ENCODE measurements at places on chromosomes 16 and 17.

GRCh38 chr16:51940183-51940582 is 606.8 kb downstream of the TOX3 start:
- H3K4me1 ChIP-seq: no peaks in the 10 kb centered on the region
- no peaks in the 10 kb centered on the region for H3K36me3 ChIP-seq
- no peaks in the 10 kb centered on the region for H3K27me3 ChIP-seq
- H3K27ac ChIP-seq: no peak overlapping the region
- no peak for DNase-seq

DNA sequence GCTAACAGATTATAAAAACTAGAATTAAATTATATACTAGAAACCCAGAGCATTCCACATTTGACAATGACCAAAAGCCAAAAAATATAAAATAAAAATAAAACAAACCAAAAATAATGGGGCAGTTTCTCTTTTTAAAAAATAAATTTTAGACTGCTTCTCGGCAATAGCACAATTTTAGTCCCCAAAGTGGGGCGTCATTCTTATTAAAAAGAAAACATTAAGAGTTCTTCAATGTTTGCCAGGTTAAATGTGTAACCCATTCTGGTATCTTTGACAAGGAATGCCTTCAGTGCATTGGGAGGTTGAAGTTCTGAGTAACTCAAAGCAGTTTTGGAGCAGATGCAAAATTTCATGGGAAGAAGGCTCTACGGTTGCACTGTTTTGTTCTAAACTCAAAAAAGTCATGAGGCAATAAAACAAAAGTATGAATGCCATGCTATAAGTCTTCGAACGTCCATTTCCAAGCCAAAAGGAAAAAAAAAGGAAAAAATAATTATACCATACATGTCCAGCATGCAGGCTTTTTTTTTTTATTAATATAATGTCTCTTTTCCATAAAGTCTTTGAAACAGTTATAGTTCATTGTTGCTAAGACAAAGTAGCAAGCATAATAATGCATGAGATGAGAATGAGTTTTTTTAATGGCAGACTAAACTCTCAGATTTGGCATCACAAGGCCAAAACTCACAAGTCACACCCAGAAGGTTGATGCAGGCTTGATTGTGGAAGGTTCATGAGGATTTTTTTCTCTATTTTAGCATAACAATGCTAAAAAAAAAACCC is 3.1 kb downstream of the MAF start:
- no peaks in the 10 kb centered on the region for H3K4me1 ChIP-seq
- H3K4me3 ChIP-seq: peak overlapping the region; percentile 66
- peak overlapping the region; percentile 69 for H3K27ac ChIP-seq
- no peak for DNase-seq

DNA sequence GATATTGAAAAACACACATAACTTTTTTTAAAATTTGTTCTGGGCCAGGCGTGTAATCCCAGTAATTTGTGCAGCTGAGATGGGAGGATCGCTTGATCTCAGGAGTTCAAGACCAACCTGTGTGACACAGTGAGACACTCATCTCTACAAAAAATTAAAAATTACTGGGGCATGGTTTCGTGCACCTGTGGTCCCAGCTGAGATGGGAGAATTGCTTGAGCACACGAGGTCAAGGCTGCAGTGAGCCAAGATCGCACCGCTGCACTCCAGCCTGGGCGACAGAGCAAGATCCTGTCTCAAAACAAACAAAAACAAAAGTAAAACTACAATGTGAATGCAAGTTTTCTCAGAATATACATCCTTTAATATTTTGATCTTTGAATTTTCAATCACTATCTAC is 15.1 kb downstream of the C16orf54 start:
- no peak for DNase-seq
- no peaks in the 10 kb centered on the region for H3K4me1 ChIP-seq
- no peaks in the 10 kb centered on the region for H3K36me3 ChIP-seq
- H3K4me3 ChIP-seq: no peak overlapping the region

DNA sequence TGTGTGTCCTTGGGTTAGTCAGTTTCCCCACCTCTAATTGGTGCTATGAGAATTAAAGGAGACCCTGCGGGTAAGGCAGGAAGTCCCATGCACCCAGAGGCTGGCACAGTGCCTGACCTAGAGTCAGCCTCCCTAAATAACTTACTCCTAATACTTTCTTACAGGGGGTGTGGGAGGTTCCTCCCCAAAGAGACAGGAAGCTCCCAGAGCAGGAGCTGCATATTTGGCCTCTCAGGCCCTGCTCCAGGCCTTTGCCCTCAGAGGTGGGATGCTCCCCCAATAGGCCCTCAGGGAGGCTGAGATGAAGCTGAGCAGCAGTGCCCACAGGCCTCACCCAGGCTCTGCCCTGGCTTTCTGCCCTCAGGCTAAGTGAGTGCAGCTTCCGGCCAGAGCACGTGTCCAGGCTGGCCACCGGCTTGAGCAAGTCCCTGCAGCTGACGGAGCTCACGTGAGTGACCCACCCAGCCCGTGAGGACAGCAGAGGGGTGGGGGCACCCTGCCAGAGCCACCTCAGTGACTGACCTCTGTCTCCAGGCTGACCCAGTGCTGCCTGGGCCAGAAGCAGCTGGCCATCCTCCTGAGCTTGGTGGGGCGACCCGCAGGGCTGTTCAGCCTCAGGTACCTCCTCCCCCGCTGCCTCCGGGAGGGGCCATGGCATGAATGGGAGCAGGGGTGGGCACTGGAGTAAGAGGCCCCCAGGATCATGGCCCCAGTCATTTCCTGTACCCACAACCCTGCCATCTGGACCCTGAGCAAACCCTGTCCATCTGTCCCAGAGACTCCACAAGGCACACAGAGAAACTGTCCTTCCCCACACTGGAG is 31.1 kb upstream of the CPNE2 start:
- no peaks in the 10 kb centered on the region for H3K27me3 ChIP-seq
- H3K36me3 ChIP-seq: no peaks in the 10 kb centered on the region

- H3K27me3 ChIP-seq: no peaks in the 10 kb centered on the region
- no peaks in the 10 kb centered on the region for H3K36me3 ChIP-seq
- H3K27ac ChIP-seq: no peak overlapping the region
- no peak for DNase-seq
- no peak overlapping the region for H3K4me3 ChIP-seq
- H3K4me1 ChIP-seq: peaks cover 27% of the 10 kb centered on the region
Observed at GRCh38 chr17:17304521-17304985, 1.4 kb downstream of the NT5M start.
